GM23338 (cell line): ENCODE measurements at places on chromosomes 6 and 20. TPM values are rescaled to one million over a fixed set of nuclear protein-coding genes. Genes with fewer than 3 reads are reported as not detected.

SLC44A4 gene
- total RNA-seq, result 3.7 and 4.6 TPM in 2 replicates

DNA sequence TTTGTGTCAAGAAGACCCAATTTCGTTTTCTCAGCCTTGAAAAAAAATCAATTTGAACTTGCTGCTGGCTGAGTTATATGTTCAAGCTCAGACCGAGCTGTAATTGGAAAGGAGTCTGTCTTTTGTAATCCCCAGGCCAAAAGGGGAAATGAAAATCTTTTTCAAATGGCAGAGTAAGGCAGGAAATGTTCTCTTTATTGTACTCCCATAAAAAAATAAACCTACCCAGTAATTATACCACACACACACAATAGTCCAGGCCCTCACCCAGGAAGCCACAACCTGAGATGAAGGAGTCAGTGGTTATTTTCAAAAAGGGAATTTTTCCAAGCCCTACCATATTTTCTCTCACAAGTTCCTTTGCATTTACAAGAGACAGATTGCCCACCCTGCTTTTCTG is 45.3 kb downstream of the CLIC5 start:
- DNase-seq, result no peak

- DNase-seq, result no peak
Measured at GRCh38 chr6:135488023-135488422, 9.5 kb downstream of the AHI1 start.

GRCh38 chr6:53659458-53659857 is 6.1 kb downstream of the KLHL31 start:
- no peak for DNase-seq

- DNase-seq, result peak; percentile 57
Measured at GRCh38 chr20:54173653-54174456, at the start of gene CYP24A1. Gene CYP24A1 (minus strand): TSS chr20:54173986. CDS start chr20:54173579, 407 bp downstream.

GRCh38 chr6:140009286-140009685 is 634.8 kb upstream of the CITED2 start:
- no peak for DNase-seq

- no peak for DNase-seq
Measured at GRCh38 chr6:7035837-7036249, 71.9 kb upstream of the RREB1 start.

- DNase-seq, result no peak
Measured at GRCh38 chr20:47273591-47274235, 82.8 kb downstream of the ZMYND8 start.
